ENCODE measurements at places on chromosomes 4 and X. TPM values are rescaled to one million over a fixed set of nuclear protein-coding genes. Genes with fewer than 3 reads are reported as not detected.

- DNase-seq = no peak
Observed at GRCh38 chr4:66052426-66052825, 382.1 kb upstream of the EPHA5 start.

DNA sequence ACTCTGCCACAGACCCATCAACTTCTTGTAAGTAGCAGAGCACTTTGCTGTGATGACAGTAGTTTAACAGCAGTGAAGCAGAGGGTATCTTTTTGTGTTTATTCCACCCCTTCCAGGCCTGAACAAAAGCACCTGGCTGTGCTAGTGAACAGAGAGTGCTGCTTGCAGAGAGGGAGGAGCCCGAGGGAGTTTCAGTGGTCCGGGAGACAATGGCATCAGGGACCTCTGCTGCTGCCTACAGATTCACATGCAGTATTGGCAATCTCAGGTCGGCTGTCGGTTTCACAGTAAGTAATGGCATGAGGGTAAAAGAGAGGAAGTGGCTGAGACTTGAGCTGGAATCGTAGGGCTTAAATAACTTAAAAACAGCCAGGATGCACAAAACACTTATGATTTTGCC lies 755.8 kb downstream of the RPA4 start:
- no peak for DNase-seq

DNA sequence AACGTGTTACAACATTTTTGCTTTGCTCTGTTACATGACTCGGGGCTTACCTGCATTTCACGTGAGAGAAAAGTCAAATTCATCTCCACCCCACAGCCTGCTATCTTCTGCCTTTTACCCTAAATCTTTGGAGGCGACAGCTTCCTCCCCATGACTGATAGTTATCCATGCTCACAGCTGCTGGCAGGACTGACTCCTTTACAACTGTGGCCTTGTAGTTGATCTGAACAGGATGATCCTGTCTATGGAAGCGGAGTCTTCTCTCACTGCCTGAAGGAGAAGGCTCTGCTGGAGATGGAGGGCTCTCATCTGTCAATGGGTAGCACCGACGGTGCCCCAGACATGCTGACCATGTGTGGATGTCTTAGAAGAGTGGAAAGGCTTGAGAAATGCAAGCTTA lies 151.0 kb downstream of the CBR4 start:
- no peak for DNase-seq

DNA sequence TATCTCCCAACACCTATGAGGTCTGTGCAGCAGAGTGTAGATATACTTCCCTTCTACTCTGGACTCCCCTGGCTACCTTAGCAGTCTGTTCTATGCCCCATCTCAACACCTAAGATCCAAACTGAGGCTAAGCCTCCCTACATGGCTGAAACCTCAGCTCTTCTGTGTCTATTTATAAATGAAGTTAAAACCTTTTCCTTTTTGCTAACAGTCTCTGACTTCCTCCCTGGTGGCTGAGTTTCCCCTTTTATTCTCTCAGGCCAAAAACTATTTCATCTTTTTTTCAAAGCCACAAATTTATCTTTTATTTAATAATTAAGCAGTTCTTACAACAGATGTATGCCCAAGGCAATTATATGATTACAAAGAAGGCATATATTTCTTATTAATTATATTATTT lies 111.8 kb upstream of the STIM2 start:
- DNase-seq = no peak

GRCh38 chr4:70687392-70687791 lies 940 bp upstream of the UTP3 start:
- no peak for DNase-seq

- peak; percentile 95 for DNase-seq
Observed at GRCh38 chr4:173334891-173335752, 964 bp upstream of the HMGB2 start.

- DNase-seq = no peak
Observed at GRCh38 chr4:59945277-59945676, 1254.8 kb upstream of the ADGRL3 start.

GRCh38 chr4:624705-625590 lies at the start of gene PDE6B:
Gene PDE6B (plus strand): TSS chr4:625573. CDS start chr4:625627, 54 bp downstream.
- DNase-seq = no peak

The STATH gene
- not detected for total RNA-seq

The DRP2 gene
- 0.03 TPM for total RNA-seq

The ASB5 gene
- total RNA-seq = 0.40 TPM
